ENCODE measurements at places on chromosomes 1 and 21.

- no peak for DNase-seq
Observed at GRCh38 chr1:181122222-181122621, 33.7 kb downstream of the IER5 start.

GRCh38 chr21:33368124-33368523, 35.1 kb upstream of the IFNGR2 start:
- DNase-seq: no peak

- peak; percentile 81 for DNase-seq
Observed at GRCh38 chr1:39102537-39103327, 76.6 kb downstream of the NDUFS5 start.

- no peak for DNase-seq
Observed at GRCh38 chr1:34176830-34177603, at the start of gene C1orf94. Gene C1orf94 (plus strand): TSS chr1:34176907. CDS start chr1:34177790, 883 bp downstream.

DNA sequence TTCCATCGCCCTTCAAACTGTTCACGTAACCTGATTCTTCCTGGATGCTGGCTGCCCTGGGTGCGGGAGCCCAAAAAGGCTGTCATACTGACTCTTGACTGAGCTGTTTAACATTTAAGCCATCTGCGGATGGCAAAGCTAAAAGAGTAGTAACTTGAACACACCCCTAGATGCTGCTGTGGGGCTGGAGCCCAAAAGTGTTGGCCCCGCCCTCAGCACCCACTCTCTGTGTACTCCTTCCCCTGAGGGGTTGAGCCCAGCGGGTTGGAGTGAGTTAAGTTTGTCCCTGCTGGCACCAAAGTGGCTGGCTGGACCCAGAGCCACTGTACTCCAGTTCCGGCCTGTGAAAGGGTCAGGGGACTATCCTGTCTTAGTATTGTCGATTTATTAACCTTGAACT, 640.6 kb downstream of the PTPRU start:
- DNase-seq: no peak

DNA sequence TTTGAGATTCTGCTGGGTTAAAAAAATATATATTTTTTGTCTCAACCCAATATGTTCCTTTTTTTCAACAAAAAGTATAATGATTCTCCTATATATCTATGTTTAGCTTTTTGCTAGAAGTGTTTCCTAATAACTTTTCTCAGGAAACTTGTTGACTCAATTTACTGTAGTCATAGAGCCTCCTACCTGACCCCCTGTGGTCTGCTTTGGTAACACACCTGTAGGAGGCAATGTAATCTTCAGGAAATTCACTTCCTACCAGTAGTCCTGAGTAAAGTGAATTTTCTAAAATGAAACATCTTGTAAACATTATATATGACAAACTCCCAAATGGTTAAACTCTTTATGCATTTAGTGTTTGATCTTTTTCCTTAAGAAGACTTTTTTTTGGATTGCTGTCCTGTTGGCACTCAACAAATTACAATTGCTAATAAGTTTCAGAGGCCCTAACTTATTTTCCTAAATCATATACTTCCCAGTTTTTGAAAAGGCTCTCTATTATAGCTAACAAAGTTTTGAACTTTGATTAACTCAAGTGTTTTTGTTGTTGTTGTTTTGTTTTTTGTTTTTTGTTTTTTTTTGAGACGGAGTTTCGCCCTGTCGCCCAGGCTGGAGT, 118.3 kb downstream of the OLFML2B start:
- peak; percentile 24 for DNase-seq

DNA sequence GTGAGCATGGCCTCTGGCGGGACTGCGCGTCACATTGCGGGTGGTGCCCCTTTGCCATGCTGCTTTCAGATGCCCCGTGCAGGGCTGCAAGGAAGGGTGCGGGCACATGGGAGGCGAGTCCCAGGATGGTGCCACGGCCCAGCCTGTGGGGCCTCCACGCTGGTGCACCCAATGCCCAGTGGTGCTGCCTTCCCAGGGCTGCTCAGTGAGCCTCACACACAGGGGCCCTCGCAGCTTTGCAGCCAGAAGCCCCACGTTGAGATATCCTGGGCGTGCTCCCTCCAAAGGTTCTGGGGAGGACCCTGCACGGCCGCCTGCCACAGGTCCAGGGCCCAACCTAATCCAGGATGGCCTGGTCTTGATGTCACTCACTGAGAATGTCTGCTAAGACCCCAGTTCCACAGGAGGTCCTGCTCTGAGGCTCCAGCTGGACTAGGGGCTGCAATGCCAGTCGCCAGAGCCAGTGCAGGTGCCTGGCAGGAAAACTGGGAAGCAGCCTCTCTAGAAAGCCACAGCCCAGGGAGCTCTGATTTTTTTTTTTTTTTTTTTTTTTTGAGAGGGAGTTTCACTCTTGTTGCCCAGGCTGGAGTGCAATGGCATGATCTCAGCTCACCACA, 34.1 kb upstream of the PRSS38 start:
- DNase-seq: no peak

- no peak for DNase-seq
Observed at GRCh38 chr1:156949127-156949526, 28.7 kb downstream of the LRRC71 start.

GRCh38 chr1:158098256-158098655, 82.4 kb upstream of the CD1D start:
- no peak for DNase-seq

DNA sequence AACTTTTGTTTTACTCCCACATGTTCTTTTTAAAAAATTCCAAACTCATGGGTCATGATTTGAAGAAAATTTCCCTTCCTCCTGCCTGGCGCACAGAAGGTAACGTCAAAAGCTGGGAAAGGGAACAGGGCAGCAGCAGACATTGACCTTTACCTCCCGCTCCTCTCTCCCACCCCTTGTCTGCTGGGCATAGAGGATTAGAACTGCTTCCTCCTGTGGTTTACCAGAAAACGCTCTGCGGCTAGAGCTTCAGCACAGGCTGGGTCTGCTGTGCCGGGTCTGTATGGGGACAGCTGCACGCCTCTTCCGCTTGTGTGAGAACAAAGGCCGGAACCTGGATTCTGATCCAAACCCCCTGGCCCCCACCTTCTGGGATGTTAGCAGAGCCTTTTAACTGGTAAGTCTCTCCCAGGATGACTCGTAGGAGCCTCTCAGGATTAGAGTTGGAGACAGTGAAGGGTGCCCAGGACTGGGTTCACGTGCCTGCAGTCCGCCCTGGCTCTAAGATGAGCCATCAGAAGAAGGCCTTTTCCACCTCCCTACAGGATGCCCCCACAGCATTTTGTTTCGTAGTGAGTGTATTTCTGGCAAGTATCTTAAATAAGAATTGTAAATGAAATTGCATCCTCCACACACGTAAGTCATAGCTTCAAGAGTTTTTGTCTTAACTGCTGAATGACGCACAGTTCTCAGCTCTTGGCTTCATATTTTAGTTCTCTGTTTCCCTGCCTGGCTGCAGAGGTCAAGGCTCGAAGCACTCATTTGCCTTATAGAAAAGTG, 5.2 kb downstream of the H6PD start:
- no peak for DNase-seq

- no peak for DNase-seq
Observed at GRCh38 chr1:231021540-231022031, 18.5 kb downstream of the FAM89A start.
